ENCODE measurements at places on chromosomes 12 and 14.

- DNase-seq, result peak; percentile 43
Observed at GRCh38 chr14:54881235-54881760, 21.3 kb downstream of the GCH1 start.

GRCh38 chr14:38311655-38312054 lies 55.8 kb upstream of the CLEC14A start:
- peak; percentile 3 for DNase-seq

DNA sequence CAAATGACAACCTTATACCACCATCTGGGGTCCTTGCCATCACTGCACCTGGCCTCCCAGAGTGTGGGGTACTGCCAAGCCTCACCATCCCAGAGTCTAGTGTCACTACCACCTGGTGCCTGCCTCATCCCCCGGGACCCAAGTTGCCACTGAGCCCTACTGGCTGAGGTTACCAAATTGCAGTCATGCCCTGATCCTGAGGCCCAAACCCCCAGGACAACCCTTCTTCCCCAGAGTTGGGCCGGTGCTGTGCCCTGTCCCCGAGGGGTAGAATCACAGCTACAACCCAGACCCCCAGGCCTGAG lies 8.4 kb upstream of the SFSWAP start:
- DNase-seq, result no peak

DNA sequence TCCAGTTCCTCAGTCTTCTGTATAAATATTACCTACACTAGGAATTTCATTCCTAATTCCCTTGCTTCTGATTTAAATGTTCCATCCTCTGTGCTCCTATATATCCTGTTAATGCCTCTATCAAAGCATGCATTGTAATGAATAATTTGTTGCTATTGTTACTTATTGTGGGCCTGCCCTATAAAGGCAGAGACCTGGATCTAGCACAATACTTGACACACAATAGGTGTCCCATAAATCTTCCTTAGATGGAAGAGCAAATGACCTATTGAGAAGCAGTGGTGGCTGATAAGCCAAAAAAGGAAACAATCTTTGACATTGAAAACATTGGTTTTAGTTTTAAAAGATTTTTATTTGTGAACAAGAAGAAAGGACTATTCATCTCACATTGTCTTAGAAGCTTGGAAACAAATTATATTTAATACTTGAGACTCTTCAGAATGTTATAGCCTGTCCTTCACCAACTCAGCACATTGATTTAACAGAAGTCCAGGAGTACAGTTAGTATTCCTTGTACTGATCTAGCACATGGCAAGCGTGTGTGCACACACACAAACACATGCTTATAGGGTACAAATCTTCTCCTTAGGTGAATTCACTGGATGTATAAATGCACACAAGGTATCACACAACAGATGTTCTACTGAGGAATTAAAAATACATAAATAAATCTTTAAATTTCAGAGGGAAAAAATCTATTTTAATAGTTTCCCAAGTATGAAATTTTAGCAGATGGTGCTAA lies 135.9 kb downstream of the DUSP6 start:
- DNase-seq, result no peak

DNA sequence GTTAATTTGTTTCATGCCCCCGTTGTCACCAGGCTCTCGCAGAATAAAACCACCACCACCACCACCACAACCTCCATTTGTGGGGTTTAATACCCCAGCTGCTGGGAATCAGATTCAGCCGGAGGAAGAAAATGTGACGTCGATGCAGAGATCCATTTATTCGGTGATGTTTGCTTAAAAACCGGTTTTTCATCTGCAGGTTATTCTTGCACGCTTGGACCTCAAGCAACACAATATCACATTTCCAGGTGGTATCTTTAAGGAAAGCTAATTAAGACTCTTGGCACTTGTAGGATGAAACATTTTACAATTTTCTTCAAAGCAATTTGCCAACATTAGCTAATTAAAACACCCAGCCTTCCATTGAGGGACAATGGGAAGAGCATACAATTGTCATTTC lies 39.8 kb downstream of the SPRING1 start:
- no peak for DNase-seq

DNA sequence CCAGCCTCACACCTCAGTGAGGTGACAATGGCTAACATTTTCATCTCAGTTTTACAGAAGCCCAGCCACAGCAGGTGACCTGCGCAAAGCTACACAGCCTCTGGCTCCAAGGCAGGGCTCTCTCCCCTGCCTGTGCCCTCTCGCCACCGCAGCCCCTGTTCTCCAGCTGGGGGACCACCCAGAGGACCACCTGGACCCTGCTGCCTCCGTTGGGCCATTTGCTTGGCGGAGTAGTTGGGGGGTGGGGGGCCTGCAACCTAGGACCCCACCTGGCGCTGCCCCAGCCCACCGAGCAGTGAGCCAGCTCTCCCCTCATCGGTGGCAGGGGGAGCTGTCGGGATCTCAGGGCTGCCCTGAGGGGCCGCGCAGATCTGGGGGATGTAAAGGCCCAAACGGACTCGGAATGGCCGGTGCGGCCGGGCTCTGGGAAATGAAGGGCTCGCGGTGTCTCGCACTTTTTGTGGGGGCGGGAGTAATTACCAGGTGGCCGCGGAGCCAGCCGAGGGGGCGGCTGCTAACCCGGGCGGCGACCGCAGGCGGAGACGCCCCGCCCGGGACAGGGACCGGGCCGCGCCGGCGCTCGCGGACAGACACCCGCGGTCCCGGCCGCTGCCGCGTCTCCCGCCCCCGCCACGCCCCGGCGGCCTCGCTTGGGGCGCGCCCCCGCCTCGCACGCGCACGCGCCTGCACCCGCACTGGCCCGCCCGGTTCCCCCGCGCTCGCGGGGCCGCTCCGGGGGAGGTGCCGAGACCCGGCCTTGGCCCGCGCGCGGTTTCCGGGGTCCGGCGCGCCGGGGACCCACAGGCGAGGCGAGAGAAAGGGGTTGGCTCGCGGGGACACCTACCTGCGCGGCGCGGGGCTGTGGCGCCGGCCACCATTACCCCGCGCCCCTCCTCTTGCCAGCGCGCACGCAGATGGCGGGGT lies 8.6 kb upstream of the GPR68 start:
- peak; percentile 28 for DNase-seq

DNA sequence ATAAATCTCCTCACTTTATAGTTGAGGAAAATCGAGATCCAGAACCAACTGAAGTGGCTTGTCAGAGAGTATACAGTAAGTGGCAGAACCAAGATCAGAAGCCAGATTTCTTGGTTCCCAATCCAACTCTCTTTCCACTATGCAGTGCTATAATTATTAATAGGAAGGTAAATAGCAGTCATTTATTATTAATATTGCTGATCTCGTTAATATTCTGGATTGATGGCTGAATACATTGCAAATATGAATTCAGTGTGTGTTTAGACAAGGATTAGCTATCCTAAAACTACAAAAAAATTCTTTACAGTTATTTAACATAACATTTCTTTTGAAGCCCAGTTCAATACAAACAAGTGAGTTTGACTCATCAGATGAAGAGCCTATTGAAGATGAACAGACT lies 2.8 kb downstream of the CDKN3 start:
- no peak for DNase-seq

DNA sequence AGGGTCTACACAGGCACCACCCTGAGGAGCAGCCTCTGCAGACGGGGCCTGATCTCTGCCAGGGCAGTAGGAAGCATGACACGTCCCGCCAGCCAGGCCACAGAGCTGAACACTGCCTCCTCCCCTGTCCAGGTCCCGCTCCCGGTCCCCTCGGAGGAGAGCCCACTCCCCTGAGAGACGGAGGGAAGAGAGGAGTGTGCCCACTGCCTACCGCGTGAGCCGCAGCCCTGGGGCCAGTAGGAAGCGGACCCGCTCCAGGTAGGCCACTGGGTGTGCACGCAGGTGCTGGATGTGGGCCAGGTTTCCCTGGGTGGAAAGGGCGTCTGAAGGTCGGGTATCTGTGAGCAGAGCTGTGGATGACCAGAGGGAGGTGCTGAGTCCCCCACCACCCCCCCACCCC lies 41.9 kb upstream of the MMP17 start:
- no peak for DNase-seq

- DNase-seq, result peak; percentile 82
Observed at GRCh38 chr12:106369624-106370346, 12.2 kb downstream of the POLR3B start.

DNA sequence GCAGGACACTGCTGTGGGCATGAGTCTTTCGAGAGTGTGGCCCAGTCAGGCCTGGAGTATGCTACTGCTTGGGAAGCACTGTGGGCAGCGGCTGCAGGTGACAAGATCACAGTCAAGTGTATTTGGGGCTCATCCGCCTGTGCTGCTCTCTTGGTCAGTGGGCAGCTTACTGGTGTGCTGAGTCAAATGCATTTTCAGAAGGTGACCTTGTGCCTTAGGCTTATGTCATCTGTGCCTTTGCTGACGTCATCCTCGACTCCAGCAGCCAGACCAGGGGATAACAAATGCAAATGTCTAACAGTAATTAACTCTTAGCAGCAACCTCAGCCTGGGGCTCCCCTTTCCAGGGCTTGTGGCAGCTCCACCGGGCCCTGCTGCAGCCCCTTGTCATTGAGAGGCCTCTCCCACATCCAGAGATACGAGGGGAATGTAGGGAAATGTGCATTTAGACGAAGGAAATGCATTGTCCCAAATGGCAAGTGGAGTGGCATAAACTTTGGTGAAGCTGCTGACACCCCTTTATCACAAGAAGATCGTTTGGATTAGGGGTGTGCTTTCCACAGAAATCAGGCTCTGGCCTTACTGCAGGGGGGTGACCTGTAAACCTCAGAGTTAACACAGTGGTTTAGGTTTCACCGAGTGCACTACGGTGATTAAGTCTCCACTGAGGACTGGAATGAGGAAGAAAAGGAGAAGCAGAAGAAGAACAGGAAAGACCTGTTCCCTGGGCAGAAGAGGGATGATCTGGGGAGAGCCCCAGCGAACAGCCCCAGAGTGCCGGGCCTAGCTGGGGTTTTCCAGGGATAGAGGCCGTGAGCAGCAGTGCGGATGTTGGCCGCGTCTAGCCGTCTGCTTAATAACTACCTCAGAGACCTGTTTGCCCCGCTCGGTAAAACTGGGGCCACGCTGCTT lies 39.7 kb downstream of the PSMA6 start:
- peak; percentile 21 for DNase-seq

DNA sequence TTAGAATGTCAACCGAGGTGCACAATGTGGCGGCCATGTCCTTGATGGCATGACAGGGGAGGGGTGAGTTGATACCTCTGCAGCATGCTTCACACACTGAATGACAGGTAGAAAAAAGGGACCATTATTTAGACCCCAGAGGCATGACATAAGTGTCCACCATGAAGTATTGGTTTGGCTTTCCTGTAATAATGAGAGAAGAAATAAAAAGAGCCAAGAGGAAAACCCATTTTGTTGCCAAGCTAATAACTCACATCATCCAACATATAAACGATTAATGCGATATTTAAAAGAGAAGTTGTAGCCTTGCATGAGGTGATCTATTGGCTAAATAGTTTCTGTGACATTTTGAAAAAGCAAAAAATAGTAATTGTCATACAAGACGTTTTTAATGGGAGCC lies 343.4 kb downstream of the LRIG3 start:
- no peak for DNase-seq

DNA sequence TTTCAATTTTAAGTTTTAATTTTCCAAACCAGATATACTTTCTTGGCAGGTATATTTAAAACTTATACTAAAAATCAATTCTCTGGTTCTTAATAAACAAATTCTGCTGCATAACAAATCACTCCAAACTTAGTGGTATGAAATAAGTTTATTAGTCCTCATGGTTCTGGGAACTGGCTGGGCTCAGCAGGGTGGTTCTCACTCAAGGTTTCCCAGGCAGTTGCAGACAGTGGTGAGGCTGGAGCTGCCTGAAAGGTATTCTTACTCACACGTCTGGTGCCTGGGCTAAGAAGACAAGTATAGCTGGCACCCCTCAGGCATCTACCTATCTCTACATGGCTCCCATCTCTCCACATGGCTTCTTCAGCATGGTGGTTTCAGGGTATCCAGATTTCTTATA lies 308.2 kb upstream of the CCDC196 start:
- DNase-seq, result no peak

- no peak for DNase-seq
Observed at GRCh38 chr14:24236689-24237462, 4.1 kb downstream of the GMPR2 start.

DNA sequence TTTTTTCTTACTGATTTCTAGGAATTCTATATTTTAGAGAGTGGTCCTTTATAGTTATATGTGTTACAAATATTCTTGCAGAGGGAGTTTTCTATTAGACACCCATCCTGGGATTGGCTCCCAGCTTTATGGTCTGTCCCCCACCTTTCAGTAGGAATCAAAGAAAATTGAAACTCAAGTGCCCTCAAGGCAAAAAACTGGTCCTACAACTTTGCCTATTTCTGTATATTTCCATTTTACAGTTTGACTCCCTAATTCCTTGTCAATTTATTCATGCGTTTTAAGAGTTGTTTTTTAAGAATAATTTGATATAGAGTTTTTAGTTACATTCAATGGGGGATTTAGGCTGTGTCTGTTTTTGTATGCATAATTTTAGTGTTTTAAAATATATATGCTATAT lies 208.9 kb downstream of the SYNE2 start:
- DNase-seq, result no peak

GRCh38 chr14:81565441-81566290 lies 32.0 kb upstream of the SEL1L start:
- no peak for DNase-seq

- DNase-seq, result no peak
Observed at GRCh38 chr14:63096186-63096585, 50.9 kb upstream of the KCNH5 start.

- no peak for DNase-seq
Observed at GRCh38 chr12:80456513-80456912, 12.5 kb downstream of the PTPRQ start.

- peak; percentile 18 for DNase-seq
Observed at GRCh38 chr12:115979351-115979750, 298.1 kb downstream of the MED13L start.

DNA sequence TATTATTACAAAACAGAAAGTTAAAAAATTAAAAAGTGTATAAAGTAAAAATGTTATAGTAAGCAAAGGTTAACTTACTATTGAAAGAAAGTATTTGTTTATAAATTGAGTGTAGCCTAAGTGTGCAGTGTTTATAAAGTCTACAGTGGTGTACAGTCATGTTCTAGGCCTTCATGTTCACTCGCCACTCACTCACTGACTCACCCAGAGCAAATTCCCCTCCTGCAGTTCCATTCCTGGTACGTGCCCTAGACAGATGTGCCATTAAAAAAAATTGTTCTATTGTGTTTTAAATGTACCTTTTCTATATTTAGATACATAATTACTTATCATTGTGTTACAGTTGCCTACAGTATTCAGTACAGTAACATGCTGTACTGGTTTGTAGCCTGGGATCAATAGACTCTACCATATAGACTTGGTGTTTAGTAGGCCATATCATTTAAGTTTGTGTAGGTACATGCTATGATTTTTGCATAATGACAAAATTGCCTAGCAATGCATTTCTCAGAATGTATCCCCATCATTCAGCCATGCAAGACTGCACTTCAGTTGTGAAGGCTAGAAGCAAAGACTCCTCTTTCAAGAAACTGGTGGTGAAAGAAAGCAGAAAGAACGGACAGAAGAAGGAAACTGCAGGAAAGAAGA lies 100.6 kb downstream of the DACT1 start:
- DNase-seq, result peak; percentile 91

All from fibroblast of skin of right quadriceps (primary cell).